Right renal pelvis (tissue), 4 donors: ENCODE measurements at places on chromosomes 3 and 15. TPM values are rescaled to one million over a fixed set of nuclear protein-coding genes. Genes with fewer than 3 reads are reported as not detected.

DNA sequence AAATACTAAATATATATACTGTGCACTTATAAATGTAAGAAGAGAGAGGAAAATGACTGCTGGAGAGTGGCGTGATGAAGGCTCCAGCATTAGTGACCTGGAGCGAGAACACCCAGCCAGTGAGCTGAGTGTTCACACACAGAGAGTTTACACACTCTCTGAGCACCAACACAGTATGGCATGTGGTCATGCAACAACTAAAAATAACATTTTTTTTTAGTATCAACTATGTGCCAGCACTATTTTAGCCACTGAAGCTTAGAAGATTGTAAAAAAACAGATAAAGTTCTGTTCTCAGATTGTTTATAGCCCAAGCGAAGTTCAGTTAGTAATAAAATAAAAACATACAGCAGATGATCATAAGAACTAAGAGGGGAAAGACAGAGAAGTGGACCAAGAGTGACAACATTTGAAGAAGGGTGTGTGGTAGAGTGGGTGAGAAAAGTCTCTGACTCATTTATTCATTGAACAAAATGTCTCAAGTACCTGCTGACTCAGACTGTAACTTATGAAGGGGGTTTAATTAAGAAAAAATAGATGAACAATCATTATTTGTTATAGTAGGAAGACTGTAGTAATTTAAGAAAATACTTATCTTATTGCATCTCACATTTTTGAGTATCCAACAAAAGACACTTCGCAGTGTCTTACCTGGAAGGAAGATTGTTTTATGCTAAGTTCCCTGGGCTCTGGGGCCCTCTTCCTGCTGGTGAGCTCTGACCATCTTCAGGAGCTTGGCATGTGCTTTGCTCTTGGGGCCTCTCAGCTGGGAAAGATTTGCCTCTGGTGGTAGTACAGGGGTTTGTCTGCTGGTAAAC is 43.8 kb downstream of the GAP43 start:
- no peak for DNase-seq

DNA sequence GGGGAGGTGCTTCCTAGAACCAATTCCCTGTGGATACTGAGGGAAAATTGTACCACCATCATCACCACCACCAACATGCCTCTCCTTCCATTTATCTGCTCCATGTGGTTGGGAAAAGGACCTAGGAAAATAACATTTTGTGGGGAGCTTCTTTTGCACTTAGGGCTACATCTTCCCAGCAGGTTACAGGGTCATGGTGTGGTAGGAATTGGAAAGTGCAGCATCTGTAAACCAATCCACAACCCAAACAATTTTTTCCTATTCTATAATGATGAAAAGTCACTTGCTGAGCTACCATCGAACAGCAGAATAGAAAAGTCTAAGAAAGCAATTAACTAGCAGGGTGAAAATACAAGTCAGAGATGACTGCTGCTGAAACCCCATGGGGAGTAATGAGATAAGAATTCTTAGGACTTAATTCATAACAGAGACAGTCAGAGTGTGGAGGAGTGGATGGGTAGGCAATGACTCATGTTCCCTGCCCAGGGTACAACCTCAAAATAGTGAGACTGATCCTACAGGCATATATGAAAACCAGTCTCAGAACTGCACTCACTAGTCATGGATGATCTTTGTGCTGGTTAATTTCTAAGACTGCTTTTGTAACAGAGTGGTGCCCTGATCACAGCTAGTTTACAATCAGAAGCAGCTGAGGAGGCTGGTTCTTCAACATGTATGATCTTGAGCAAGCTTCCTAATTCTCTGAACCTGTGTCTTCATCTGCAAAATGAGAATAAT is 38.1 kb upstream of the LEKR1 start:
- DNase-seq: no peak

DNA sequence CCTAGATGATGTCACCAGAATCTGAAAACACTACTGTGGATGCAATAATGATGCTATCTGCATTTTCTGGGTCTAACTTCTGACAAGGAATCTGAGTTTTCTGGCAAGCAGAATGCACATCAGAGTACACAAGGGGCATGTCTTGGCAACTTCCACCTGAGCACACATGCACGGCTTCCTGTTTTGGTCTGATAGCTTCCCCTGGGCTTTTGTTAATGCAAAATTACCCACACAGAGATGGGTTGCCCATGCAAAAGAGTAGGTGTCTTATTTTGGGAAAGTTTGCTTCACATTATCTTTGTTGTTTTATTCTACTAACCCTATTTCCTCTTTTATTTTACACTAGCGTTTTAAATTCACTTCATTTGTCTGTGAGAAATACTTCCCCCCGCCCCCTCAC is 74.2 kb upstream of the SATB1 start:
- no peak for DNase-seq

DNA sequence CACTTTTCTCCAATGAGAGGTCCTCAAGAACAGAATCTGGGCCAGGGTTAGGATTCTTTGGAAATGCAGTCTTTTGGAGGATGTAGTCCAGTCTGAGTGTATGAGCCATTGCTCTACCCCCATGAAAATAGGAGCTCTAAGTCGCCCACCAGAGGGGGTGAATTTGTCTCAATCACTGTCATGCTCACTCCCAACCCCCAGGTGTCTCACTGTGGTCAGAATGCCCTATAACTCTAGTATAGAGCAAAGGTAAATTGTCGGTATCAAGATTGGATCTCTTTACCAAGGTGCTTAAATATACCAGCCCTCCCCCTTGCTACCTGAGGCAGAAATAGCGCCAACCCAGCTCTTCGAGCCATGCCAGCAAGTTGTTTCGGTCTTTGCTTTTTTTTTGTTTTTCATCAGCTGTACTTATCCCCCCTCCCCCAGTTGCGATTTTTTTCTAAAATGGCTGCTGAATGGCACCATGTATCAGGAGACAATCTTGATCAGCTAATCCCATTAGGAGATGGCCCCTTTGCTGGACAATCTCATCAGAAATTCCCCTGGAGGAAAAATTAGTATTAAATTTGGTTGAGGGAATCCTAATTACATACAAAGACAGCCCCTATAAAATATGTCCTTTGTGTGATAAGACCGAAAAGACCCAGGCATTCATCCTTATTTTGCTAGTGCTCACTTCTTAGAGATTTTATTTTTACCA is 130.7 kb downstream of the EBLN2 start:
- no peak for DNase-seq

DNA sequence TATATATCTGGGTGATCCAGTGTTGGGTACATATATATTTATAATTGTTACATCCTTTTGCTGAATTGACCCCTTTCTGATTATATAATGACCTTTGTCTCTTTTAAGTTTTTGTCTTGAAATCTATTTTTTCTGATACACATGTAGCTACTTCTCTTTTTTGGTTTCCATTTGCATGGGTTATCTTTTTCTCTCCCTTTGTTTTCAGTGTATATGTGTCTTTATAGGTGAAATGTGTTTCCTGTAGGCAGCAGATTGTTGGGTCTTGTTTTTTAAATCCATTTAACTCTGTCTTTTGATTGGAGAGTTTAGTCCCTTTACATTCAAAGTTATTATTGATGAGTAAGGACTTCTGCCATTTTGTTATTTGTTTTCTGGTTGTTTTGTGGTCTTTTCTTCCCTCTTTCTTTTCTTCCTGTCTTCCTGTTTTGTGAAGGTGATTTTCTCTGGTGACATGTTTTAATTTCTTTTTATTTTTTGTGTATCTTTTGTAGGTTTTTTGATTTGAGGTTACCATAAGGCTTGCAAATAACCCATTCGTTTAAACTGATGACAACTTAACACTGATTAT is 56.8 kb downstream of the STARD9 start:
- no peak for DNase-seq

DNA sequence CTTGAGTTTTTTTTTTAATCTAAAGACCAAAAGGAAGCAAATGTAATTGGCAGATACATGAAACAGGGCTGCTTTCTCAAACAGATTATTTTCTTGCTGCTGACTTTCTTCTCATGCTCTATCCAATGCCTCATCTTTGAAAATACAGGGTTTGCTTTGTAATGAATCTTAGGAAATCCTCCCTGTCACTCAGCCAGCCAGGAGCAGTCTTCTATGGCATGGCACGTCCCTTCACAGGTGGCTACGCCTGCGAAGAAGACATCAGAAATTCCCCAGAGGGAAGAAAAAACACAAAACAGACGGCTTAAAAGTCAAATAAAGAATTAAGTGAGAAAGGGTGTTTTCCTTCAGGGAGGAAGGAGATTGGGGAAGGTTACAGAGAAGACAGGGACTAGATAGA is 242.5 kb downstream of the IGSF11 start:
- no peak for DNase-seq

DNA sequence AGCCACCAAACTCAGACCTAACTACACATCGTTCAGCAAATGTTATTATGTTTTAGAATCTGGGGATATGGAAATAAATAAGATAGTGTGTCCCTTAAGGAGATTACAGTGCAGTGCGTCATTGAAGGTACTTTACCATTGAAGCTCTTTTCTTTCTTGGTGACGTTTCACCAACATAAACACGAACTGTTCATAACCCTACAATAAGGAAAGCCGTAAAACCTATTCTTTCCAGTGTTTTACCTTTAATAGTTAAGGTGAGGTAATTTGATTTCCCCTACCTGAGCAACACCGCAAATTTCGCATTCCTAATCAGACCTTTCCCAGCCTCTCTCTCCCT is 826 bp downstream of the CCDC66 start:
- DNase-seq: no peak

DNA sequence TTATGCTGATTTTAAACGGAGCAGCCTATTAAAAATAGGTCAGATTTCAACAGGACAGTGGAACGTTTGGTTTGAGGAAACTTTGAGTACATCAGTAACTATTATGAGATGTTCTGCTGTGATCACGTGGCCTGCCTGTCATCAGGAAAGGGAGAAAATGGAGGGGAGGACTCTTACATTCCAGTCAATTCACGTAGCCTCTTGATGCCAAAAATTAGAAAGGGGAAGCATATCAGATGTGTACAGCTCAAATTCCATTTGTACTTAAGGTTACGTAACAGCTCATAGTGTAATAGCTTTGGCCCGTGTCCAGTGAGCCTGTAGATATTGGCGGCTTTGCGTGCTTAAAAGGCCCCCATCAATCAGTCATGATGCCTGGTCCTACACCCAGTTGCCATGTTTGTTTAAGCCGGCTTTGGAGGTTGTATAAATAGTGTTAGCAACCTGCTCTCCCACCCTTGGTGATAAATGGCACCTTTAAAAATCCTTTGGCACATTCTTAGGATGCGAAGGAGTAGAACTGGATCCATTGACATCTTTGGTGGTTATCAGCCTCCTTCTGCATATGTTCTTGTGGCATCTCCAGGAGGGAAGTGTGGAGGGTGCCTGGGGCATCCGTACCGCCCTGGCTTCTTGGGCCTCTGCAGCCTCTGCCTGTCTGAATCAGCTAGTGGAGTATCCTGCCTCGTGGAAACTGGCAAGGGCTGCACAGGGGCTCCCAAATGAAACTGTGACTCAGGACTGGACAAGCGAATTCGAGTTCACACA is 163.9 kb downstream of the THSD4 start:
- no peak for DNase-seq

DNA sequence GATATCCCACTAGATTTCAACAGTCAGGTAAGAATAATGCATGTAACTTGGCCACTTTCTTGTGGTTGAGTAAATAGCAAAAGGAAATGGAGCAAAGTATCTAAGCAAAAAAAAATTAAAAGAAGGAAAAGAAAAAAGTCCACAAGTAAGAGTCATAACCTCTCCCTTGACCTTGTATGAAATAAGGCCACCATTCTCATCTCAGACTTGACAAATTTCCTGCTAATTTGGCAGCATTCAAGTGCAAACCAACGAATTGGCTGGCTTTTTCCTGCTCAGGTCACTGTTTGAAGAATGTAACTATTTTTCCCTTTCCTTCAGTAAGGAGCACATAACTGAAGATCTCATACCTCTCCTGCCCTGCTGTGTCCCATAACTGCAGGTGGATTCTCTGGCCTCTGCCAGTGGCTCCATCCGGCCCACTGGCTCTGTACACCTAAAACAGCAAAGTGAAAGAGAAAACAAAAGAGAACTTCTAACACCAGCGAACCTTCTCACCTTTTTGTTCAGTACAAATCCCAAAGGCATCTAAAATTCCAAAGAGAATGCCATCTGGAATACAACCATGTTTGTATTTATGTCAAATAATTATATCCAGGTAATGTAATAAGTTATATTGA is 33.4 kb upstream of the RSL24D1 start:
- DNase-seq: no peak

GRCh38 chr15:67880651-67881182 is 40.9 kb upstream of the RNU6-1 start:
- no peak for DNase-seq

- no peak for DNase-seq
Observed at GRCh38 chr3:153539263-153539662, 377.2 kb downstream of the RAP2B start.

- DNase-seq: no peak
Observed at GRCh38 chr15:67691450-67691849, 133.9 kb upstream of the SKOR1 start.

DNA sequence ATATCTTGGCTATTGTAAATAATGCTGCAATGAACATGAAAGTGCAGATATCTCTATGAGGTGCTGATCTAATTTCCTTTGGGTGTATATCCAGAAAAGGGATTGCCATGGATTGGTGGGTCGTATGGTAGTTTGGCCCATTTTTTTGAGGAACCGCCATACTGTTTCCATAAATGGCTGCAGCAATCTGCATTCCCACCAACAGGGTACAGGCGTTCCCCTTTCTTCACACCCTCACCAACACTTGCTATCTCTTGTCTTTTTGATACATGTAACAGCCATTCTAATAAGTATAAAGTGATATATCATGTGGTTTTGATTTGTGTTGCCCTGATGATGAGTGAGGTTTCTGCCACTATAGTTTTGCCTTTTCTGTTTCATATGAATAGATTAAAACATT is 146.7 kb downstream of the NR2F2 start:
- DNase-seq: no peak

ANKUB1 gene
- not detected for polyA plus RNA-seq

LRRC31 gene
- 0.27 TPM for polyA plus RNA-seq

NUSAP1 gene
- 95.6 TPM for polyA plus RNA-seq

FANCD2OS gene
- 1.2 TPM for polyA plus RNA-seq

RTP4 gene
- polyA plus RNA-seq: 0.79 TPM

CPLX3 gene
- polyA plus RNA-seq: not detected

DAZL gene
- polyA plus RNA-seq: not detected

ZPLD1 gene
- 0.50 TPM for polyA plus RNA-seq

PAQR5 gene
- polyA plus RNA-seq: 34.8 TPM

TMCO5A gene
- not detected for polyA plus RNA-seq

ZBED2 gene
- polyA plus RNA-seq: 0.26 TPM

CLEC3B gene
- polyA plus RNA-seq: 27.3 TPM

ZNF501 gene
- polyA plus RNA-seq: 11.5 TPM

TEX55 gene
- polyA plus RNA-seq: not detected
